Kidney (tissue), 22 donors: ENCODE measurements at places on chromosomes 2 and 18. TPM values are rescaled to one million over a fixed set of nuclear protein-coding genes. Genes with fewer than 3 reads are reported as not detected.

ARMC9 gene
- total RNA-seq: 18.2 TPM

CYP26B1 gene
- 2.5 TPM for total RNA-seq

IMPA2 gene
- total RNA-seq: 157 TPM

GALR1 gene
- total RNA-seq: 0.06 TPM

MAPK4 gene
- total RNA-seq: 9.0 TPM

CAVIN2 gene
- 55.0 TPM for total RNA-seq

SPDYA gene
- total RNA-seq: 1.6 TPM
